ENCODE measurements at places on chromosomes 3 and 15. TPM values are rescaled to one million over a fixed set of nuclear protein-coding genes. Genes with fewer than 3 reads are reported as not detected.

DLEC1 gene
- total RNA-seq, result 0.09 TPM

ANKRD63 gene
- not detected for total RNA-seq

SPTSSB gene
- 0.52 TPM for total RNA-seq

HRH1 gene
- total RNA-seq, result 1.6 TPM

RASL12 gene
- 2.7 TPM for total RNA-seq

XCR1 gene
- total RNA-seq, result 4.2 TPM

FBXO45 gene
- 9.9 TPM for total RNA-seq

KCNAB1 gene
- 1.0 TPM for total RNA-seq

TM4SF4 gene
- total RNA-seq, result 0.09 TPM

Measured in thymus (tissue), 14 donors.